ENCODE measurements at places on chromosomes 7 and 10.

DNA sequence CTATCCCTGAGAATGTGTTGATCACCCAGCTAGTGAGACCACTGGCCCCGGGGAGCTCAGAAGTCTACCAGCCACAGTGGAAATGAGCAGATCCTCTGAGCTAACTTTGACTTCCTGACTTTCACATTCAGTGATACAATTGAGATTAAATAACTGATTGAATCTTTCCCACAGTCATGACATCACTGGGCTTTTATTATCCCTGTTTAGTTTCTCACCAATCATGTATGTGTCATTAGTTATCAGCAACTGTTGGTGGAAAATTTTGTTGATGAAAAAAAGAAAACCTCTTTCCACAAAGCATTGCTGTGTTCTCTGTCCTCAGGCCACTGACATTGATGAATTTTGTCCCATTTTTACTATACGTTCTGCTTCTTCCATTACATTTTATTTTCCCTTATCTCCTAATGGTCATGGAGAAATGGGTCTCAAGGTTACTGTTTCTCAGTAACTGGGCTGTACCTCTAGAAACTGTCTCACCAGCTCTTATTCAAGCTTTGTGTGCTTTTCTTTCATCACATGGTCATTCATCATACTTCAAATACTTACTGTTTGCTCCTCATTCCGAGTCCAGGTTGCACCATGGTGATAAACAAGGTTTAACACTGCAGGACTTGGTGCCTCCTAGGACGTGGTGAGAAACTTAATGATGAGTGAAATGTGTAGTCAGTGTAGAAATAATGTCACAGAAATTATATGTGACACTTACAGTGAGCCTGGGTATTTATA, 304.7 kb downstream of the CDK14 start:
- no peak for DNase-seq

- DNase-seq: no peak
These were observed 201.7 kb downstream of the BUB3 start for GRCh38 chr10:123355748-123356481.

DNA sequence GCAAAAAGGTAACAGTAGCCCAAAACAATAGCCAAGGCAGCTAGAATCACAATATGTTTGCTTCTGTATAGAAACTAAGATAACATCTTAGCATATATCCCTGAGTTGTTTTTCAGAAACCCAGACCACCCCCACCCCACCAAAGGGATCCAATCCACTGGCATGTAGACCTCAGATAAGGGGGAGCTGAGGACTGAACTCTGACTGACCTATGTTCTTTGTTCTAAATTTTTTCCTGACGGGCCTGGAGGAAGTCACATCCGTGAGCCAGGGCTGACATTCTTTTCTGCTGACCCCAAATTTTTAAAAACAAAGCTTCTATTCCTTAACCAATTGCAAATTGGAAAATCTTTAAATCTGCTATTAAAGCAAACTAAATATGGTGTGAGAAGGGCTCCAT, 493.9 kb upstream of the IGFBP3 start:
- DNase-seq: no peak

- no peak for DNase-seq
These were observed 509.3 kb upstream of the KLF6 start for GRCh38 chr10:4294271-4294670.

DNA sequence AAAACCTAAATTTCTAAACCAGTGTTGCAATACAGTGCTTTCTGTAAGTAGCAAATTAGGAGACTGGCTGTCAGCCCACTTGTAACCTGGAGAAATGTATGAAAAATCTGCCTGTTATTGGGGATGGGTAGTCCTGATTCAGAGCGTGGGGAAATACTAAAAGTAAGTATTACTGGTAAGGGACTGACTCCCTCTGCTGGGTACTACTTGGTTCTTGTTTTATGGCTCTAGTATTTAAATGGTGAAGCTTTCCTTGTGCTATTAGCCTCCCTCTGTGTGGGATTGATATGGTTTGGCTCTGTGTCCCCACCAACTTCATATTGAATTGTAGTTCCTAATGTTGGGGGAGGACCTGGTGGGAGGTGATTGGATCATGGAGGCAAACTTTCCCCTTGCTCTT, 886.1 kb downstream of the SORCS1 start:
- no peak for DNase-seq

GRCh38 chr7:39624935-39625694, 1.7 kb downstream of the RALA start:
- no peak for DNase-seq

- DNase-seq: no peak
These were observed 5.8 kb upstream of the DDIT4 start for GRCh38 chr10:72267819-72268399.

- DNase-seq: no peak
These were observed 101.5 kb downstream of the JCAD start for GRCh38 chr10:29957907-29958331.

DNA sequence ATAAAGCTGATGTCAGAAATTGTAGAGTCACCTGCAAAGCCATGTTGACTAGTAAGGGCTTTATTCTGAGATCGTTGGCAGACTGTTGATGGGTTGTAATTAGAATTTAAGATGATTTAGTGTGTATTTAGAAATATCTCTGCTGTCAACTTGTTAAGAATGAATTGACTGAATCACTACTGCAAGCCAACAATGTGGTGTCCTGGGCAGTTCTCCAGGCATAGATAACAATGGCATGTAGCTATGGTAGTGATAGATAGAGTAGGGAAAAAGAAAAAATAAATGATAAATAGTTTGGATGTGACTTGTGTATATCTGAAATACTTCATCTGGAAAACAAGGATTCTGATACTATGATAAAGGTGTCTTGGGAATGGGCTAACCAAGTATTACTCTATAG, 640.2 kb downstream of the ARL4A start:
- no peak for DNase-seq

- no peak for DNase-seq
These were observed 35.0 kb upstream of the ELMO1 start for GRCh38 chr7:37483627-37484026.

GRCh38 chr10:117677239-117677638, 134.7 kb downstream of the EMX2 start:
- DNase-seq: no peak

DNA sequence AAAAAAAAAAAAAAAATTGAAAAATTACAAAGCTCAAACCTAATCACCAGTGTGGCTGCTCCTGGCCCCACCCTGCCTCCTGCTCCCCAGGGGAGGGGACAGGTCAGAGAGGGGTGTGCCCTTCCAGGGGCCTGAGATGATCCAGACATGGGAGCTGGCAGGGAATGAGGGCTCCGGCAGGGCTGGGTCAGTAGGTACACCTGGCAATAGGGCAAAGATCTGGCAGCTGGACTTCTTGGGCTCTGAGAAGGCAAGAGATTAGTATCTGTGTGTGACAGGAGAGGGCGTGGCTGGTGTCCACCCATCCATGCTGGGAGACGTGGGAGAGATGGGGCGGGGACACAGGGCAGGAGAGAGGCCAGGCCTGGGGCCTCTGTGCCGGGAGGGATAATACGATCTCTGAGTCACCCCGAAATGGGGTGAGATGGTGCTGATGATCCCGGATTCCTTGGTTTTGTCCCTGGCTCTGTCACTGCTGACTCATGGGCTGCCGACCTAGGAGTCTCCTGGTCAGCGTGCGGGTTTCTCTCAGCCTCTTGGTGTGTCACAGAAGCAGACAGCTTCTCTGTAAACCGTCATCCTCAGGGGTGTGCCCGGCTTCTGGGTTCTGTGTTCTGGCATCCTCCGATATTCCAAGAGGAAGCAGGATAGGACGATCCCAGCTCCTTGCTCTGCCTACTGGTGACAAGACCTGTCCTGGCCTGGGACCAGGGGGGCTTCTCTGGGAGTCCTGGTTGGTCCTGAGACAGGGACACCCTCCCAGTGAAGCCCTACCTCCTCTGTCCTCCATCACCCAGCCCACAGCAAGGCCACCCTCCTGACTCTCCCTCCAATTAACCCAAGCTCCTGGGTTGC, 8.2 kb upstream of the CLDN4 start:
- DNase-seq: no peak

- no peak for DNase-seq
These were observed 62.1 kb downstream of the VWA2 start for GRCh38 chr10:114301177-114301576.

- no peak for DNase-seq
These were observed 1029.5 kb upstream of the LRRN3 start for GRCh38 chr7:110061387-110061786.

DNA sequence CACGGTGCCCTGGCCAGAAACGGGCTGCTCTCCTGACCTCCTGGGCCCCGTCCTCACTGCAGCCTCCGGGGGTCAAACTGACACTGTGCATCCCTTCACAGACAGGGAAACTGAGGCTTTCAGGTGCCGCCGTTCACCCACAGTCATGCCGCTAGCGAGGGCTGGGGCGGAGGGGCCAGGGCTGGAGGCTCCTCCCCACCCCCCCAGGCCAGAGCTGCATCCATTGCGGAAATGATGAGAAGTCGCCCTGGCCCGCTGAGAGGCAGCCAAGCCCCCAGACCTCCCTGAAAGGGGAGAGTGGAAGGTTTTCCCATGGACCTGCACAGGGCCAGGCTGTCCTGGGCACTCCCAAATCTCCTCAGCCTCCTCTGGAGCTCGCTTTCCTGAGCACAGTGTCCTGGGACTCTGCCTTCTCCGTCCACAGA, 16.5 kb upstream of the INPP5A start:
- DNase-seq: no peak

DNA sequence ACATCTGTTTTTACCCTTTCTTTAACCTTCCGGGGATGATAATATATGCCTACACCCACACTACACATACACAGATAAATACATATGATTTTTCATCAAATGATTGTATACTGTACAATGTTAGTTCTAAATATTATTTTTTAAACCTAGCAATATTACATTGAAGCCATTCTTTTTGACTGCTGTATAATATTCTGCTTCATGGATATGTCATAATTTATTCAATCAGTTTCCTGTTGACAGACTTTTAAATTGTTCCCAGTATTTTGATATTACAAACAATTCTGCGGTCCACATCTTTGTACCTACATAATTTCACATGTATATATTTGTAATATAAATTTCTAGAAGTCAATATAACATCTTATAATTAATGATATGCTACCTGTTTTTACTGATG, 59.0 kb upstream of the ITGB1 start:
- no peak for DNase-seq

- DNase-seq: no peak
These were observed 17.9 kb upstream of the HIBADH start for GRCh38 chr7:27680610-27681009.

DNA sequence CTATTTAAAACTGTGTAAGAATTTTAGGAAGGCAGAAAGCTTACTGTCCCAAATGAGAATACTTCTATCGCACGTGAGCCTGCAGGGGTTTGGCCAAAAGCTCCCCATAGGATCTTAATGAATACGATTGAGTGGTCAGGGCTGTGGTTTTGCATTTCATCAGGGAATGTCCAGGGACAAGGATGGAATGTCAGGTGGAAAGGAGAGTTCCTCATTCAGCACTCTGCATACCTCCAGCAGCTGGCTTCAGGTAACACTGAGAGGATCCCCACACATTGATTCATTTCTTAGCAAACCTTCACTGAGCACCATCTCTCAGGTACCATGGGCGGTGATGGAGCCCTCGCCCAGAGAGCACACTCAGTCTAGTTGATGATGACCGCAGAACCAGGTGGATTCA, 27.2 kb downstream of the ANK3 start:
- DNase-seq: no peak

DNA sequence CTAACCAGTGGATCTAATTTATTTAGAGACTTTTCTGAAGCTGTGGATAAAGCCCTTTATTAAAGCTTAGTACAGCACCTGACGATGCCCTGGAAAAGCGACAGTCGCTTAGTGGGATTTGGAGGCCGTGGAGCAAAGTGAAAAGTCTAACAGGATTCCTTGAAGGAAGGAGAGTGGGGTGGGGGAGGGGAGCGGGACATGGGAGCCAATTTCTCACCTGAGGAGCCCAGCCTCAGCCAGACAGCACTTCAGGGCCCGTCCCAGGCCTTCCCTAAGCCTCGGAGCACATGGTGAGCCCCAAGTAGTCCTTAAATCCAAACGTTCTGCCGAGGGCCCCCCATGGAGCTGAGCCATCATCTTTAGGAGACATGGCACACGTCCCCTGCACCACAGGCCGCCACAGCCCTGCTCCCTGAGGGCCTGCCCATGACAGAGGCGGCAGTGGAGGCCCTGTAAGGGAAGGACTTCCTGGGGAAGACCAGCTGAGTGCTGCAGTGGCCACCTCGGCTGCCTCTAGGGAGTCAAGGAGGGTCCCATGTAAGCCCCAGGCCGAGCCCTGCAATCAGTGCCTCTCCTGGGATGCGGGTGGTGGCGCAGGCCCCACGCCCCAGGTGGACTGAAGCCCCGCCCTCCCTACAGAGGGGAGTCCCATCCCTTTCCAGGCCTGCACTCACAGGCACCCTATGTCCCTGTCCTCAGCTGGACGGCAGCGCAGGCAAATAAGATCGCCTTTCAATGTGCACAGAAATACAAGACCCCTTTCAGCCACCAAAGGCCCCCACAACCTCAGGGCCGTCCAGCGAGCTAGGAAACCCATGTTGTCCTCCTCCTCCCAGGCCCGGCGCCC, 187.0 kb downstream of the MAD1L1 start:
- no peak for DNase-seq

DNA sequence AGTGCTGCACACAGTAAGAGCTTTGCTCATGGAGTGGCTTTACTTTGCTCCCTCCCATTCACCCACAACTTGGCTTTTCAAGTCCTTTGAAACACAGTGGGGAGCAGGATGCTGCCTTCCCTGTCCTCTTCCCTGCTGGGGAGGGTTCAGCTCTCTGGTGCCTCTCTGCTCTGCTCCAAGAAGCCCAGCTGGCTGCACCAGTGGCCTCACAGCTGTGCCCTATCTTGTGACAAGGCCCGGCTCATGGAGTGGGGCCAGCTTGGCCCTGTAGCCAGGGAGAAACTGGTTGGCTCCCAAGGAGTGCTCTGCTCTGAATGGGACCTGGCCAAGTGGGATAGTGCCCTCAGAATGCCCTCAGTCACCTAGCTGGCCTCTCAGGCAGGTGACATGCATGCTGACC, 212.3 kb upstream of the ZMIZ1 start:
- DNase-seq: no peak

DNA sequence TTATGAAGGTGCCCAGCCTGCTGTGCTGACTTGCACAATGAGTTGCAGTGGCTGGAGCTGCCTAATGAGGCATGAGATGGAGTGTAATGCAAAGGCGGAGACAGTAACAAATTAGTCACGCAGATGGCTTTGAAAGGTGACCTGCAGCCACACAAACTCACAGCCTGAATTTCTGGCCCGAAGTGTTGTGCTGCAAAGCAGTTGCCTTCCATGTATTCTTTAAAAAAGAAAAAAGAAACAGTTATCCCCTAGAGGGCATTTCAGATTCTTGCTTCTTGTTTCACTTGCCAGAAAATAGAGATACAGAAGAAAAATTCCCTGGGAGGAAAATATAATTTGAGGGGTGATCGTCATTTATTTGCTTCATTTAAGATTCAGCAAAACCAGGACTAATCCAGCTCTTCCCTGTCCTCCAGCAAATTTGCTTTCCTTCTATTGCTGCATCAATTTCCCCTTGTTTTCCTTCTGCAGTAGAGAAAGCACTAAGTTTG, 239.9 kb downstream of the ADRA2A start:
- no peak for DNase-seq

DNA sequence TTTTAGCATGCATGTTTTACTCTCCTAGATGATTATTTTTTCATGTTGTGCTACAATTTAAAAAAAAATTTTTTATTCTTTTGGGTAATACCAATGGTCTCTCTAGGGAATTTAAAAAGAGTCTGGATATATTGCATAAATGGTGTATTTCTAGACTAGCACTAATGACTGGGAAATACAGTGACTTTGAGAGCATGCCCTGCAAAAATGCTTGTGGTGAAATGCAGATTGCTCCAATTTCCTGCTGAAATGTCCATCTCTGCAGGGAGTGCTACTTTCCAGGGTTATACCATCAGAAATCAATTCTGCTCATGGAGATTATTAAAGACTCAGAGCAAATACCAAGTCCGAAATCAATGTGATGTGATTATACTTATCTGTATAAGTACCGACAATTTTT, 186.1 kb downstream of the PRKG1 start:
- DNase-seq: no peak
